ENCODE measurements at places on chromosomes 4 and X.

GRCh38 chr4:96347582-96347981 is 507.7 kb downstream of the PDHA2 start:
- DNase-seq = no peak

- DNase-seq = no peak
These were observed 96.8 kb downstream of the ARSJ start for GRCh38 chr4:113882668-113883067.

GRCh38 chr4:164595751-164596150 is 158.2 kb upstream of the SMIM31 start:
- DNase-seq = no peak

DNA sequence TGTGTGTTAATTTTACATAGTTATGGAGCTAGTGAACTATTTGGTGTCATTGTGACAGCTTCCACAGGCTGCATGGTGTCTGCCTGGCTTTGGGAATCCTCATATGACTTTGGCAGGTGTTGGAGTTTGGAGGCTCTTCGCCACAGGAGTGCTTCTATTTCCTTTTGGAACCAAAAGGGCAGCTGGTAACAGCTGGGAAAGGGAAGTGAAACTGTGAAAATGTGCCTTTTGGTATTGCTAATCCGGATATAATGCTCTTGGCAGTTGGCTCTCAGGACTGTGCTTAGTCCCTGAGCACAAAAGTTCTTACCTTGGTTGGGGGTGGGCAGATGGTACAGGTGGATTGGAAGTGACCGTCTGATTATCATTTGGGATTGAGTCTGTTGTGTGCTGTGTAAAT is 18.1 kb downstream of the OFD1 start:
- no peak for DNase-seq

DNA sequence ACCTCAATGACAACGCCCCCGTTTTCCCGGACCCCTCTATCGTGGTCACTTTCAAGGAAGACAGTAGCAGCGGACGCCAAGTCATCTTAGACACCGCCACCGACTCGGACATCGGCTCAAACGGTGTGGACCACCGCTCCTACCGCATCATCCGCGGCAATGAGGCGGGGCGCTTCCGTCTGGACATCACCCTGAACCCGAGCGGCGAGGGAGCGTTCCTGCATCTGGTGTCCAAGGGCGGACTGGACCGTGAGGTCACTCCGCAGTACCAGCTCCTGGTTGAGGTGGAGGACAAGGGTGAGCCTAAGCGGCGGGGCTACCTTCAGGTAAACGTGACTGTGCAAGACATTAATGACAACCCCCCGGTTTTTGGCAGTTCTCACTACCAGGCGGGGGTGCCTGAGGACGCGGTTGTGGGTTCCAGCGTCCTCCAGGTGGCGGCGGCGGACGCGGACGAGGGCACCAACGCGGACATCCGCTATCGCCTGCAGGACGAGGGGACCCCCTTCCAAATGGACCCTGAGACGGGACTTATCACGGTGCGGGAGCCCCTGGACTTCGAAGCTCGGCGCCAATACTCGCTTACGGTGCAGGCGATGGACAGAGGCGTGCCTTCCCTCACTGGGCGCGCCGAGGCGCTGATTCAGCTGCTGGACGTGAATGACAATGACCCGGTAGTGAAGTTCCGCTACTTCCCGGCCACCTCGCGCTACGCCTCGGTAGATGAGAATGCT is 2.2 kb downstream of the FAT4 start:
- peak; percentile 65 for DNase-seq

GRCh38 chrX:71619986-71620385 is 1.7 kb upstream of the CXCR3 start:
- no peak for DNase-seq
